ENCODE measurements at places on chromosomes 3 and 15.

DNA sequence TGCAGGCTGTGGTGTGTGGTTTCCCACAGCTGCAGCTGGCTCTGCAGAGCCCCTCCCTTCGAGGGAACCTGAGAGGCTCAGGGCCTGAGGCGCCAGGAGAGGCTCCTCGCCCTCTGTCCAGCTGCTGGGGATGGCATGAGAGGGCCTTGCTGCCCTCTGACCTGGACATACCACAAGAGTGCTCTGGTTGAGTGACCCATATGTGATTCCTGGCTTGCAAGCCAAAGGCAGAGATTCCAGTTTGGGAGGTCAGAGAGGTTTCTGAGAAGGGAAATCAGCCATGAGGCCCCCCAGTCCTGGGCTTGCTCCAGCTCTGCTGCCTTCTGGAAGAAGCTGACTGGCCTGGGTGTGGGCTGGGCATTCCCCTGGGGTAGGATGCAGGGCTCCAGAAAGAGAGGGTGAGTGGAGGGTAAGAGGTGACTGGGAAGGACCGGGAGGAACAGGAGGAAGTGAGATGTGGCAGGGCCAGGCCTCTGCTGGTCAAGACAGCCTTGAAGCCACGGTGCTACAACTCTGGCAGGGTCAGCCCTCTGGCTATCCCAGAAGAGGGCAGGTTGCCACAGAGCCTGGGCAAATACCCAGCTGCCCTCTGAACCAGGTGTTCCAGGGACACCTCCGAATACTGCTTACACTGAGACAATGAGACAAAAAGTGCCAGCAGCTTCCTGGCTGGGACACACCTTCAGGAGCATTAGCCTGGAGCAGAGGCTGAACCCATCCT is 16.0 kb upstream of the SRP14 start:
- DNase-seq: no peak

GRCh38 chr15:31241888-31242522 is 84.6 kb upstream of the KLF13 start:
- DNase-seq: no peak

GRCh38 chr15:71410347-71410746 is 295.1 kb downstream of the THSD4 start:
- DNase-seq: no peak

- DNase-seq: no peak
These were observed 37.3 kb downstream of the TMOD3 start for GRCh38 chr15:51866751-51867150.

DNA sequence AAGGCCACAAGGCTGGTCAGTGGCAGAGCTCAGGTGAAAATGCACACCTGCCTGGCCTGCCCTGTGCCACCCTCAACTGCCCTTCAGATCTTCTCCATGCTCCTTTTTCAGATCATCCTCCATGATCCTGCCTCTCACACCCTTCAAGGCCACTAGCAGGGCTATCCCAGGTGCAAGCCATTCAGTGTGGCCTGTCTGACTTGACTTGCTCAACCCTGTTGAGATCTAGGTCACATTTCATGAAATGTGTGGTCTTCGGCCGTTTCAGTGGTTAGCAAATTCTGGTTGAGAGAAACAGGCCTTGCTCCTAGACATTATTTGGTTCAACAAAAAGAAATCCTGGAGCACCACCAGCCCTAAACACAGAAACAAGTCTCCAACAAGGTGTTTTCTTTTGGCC is 26.6 kb upstream of the LMCD1 start:
- no peak for DNase-seq

- no peak for DNase-seq
These were observed 4.5 kb downstream of the IL17RB start for GRCh38 chr3:53850895-53851294.
